Activated T-helper 1 cell treated with anti-CD3 and anti-CD28 coated beads, Interleukin-12 subunit alpha, Interleukin-12 subunit beta, Interleukin-2, Interleukin-4 antibody, amounts not matched to agents 30 ng/mL and 10 ng/mL and 1 ng/mL, durations not matched to agents 14 hours and 24 hours and 36 hours (primary cell): ENCODE measurements at places on chromosomes 7 and 10. TPM values are rescaled to one million over a fixed set of nuclear protein-coding genes. Genes with fewer than 3 reads are reported as not detected.

GRCh38 chr10:84267503-84268126, 22.8 kb downstream of the RGR start:
- peak; percentile 62 for DNase-seq

DNA sequence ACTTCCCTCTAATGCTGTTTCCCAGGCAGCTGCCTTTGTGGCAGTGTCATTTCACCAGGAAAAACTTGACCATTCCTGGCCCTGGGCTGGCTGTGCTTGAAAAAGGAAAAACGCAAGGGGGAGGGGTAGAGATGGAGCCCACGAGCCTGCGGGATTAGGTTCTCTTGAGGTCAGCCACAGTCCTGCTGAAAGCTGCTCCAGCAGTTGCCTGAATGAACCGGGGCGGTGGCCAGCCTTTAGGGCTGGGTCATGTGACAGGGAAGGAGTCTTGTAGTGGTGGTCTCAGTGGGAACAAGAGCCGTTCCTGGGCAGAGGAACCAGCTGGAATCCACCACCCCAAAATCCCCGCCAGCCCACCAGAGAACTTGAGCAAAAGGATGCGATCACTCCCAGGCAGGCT, 51.2 kb upstream of the LRRC4 start:
- no peak for DNase-seq

The ATP6V0A4 gene
- total RNA-seq, result not detected in 2 replicates

DNA sequence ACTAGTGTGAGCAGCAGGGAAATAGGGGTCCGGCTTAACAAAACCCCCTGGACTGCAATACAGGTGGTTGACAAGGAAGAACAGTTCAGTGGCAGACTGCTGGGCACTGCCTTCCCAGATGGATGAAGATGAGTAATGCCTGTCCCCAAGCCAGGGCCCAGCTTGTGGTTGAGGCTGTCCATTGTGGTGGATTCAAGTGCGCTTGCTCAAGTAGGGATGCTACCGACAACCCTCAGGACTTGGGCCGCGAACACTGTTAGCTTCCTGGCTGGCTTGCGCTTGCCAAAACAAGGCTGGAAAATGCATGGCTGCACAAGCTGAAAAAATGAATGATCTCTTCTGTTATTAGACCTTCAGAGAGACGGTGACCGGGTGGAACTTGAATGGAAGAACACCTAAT, 116.1 kb upstream of the ACBD5 start:
- DNase-seq, result no peak

The ADAP1 gene
- total RNA-seq, result 80.9 and 87.7 TPM in 2 replicates

DNA sequence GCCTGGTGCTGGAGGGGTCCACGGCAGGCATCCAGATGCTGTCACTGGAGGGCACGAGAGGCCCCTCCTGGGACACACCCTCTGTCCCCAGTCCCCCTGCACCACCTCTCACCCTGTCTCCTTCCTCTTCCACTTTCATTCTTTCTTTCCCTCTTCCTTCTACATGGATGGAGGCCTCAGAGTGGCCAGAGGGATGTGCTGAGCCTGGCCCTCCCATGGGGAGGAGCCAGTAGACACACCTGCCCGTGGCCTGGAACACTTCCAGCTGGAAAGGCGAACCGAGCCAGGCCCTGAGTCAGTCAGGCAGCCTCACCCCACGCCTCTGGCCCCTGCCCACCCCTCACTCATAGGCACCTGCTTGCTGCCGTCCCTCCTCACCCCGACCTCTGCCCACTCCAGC, 55.9 kb upstream of the MXI1 start:
- no peak for DNase-seq

GRCh38 chr10:74968667-74969061, 142.3 kb downstream of the KAT6B start:
- DNase-seq, result no peak
